ENCODE measurements at places on chromosomes 2 and 18.

DNA sequence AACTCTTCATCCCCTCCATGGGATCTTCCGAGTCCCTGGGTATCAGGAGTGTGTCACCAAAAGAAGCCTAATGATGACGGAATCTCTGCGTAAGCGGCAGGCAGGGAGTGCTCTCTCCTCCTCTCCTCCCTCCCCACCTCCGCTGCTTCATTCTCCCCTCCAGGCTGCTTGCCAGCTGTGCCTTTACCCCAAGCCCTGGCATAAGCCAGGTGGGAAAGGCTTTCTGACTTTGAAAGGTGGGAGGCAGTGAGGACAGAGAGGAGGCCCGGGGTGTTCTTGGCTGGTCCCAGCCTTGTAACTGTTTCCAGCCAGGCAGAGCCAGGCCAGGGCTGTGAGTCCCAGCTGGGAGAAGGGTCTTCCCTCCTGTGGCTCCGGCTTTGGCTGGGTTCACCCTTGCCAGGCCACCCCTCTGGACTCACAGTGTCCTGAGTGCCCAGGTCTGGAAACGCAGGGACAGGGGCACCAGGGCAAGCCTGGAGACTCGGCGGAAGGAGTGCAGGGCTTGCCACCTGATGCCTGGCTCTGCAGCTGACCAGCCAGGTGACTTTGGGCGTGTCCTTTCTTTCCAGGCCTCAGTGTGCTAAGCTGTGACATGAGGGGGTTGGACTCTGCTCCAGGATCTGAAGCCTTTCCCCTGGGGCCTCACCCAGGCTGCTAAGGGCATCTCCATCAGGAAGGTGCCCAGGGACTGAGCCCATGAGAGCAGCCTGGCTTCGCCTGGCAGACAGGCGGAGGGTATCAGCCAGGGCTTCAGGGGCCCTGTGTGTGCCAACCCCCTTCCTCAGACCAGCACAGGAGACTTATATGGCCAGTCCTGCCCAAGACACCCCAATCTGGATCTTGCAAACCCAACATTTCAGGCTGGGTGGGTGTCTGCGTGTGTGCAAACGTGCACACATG, 32.7 kb upstream of the HPCAL1 start:
- DNase-seq = no peak

DNA sequence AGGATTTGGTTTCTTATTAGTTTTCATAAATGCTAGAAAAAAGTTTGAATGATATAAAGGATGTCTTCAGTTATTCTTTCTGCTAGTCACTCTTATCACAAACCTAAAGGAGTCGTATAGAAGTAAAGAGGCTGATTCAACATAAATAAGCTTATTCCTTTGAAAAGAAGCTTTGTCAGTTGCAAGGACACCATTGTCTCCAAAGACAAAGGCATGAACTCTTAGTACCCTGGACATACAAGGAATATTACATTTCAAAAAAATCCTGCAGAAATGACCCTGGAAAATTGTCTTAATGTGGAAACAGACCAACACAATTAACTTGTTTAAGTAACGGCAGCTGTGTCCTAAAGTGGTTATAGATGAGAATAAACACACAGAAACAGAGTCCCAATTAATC, 528.0 kb downstream of the CPS1 start:
- DNase-seq = peak; percentile 29

DNA sequence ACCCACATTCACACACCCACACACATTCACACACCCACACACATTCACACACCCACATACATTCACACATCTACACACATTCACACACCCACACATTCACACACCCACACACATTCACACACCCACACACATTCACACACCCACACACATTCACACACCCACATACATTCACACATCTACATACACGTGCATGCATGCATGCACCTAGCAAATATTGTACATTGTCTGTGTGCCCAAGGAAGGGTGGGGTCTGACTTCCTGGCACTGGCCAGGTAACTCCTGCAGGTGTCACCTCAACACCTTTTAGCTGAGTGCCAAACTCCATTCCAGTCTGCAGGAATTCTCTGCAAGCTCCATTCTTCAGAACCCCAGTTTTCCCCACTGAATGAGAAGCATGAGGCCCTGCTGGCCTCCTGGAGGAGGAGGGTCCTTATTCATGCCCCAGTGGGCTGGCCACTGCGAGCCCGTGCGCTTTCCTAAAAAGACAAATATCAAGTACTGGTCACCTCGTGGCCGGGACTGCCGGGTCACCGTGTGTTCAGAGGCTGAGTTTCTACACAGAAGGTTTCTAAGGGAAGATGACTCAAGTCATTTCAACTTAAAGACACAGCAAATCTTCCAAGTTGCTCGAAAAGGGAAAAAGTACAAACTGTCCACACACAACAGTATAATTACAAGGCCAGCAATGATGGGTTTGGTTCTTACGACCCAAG, 131.5 kb downstream of the HDAC4 start:
- no peak for DNase-seq

GRCh38 chr2:190646780-190647522, 1.9 kb upstream of the NAB1 start:
- DNase-seq = no peak

DNA sequence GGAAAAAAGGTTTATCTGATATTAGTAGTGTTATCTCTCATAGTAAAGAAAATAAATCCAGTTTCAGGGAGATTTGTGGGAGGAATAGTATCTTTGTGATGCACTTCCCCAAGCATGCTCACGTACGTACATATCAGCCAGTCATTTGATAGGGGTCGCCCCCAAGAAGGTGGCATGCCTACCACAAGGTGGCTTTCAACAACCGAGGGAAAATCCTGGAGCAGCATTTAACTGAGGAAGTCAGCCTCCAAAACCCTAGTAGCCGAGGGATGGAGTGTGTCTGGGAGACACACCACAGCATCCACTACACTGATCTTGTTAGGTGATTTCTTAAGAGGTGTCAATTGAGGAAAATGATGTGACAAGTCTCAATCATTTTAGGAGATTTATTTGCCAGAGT, 623.9 kb downstream of the NYAP2 start:
- DNase-seq = no peak

DNA sequence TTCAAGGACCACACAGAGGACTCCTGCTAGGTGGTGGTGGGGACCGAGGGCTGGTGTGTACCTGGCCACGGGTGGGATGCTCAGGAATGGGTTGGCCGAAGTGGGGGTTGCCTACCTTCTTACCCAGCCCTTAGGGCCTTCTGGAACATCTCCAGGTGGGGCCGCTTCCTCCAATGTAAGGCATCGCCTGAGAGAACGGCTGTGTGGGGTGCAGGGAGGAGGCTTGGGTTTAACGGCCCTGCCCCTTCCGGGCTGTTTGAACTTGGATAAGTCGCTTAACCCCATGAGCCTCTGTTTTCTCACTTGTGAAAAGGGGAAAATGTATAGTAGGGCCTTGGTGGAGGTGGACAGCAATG, 35.0 kb downstream of the EMILIN2 start:
- DNase-seq = no peak

GRCh38 chr2:20025065-20025786, 12.8 kb upstream of the MATN3 start:
- no peak for DNase-seq

DNA sequence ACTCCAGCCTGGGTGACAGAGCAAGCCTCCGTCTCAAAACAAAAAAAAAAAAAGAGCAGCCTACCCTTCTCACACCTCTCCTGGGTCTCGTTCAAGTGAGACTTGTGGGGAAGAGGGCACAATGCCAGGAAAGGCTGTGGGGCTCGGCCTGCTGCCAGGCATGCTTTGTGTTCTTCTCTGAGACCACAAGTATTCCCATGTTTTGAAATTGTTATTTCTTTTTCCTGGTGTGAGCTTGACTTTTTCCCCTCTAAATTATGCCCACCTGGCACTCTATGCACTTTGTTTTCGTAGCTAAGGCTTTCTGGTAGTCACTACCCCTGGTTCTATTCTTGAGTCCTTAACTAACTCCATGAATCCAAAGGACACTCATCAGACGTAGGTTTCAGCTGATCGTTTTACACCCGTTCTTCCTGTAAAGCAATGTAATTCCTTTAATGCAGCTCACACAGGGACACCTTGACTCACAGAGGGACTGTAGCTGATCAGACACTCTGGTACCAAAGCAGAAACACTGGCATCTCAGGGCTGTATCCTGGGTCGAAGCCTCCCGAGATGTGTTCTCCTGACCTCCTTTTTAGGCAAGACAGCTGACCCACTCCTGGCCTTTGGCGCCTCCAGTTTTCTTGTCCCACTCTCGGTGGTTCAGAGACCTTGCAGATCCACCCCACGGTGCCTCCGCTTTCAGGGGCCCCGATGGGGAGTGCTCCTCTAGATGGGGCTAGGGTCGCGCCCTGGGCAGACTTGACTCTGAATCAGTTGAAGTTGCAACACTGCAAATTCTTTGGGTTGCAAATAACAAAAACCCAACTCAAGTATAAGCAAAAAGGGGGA, 193.3 kb upstream of the AGAP1 start:
- peak; percentile 85 for DNase-seq

DNA sequence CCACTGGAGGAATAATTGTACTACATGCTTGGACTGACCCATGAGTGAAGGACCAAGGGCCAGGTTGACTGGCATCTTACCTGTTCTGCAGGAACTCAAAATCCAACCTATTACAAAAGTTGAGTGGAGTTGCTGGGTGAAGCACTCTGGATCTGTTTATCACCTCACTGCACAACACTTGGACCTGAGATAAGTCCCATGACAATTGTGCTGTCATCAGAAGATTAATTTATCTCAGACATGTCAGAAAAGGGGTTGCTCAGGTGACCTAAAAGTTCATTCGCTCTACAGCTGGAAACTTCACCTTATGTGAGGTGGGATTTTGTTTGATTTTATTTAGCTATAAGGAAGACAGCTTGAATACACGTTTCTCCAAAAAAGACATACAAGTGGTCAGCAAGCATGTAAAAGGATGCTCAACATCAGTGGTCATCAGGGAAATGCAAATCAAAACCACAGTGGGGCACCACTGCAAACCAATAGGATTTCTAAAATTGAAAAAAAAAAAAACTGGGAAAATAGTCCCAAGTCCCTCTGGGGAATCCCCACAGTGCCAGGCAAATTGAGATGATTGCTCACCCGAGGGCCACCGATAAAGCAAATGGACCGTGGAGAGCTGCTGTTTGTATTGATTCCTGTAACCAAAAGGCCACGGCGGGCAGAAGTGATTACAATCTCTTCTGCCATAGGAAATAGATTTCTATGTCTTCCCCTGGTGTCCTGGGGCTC, 65.8 kb upstream of the SLC35F5 start:
- no peak for DNase-seq

DNA sequence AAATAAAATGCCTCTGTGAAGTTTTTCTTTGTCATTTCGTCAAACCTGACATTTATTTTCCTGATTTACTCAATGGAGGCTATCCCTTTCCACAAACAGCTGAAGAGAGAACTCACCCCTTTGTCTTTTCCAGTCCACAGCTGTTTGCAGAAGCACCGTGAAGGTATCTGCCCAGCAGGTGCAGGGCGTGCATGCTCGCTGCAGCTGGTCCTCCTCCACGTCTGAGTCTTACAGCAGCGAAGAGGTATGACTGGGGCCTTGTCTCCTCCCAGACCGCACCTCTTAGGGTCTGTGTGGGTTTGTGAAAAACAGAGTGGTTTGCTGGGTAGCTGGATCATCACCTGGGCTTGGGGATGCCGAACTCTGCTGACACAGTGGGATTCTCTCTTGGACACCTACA, 9.7 kb downstream of the SPP2 start:
- DNase-seq = no peak

DNA sequence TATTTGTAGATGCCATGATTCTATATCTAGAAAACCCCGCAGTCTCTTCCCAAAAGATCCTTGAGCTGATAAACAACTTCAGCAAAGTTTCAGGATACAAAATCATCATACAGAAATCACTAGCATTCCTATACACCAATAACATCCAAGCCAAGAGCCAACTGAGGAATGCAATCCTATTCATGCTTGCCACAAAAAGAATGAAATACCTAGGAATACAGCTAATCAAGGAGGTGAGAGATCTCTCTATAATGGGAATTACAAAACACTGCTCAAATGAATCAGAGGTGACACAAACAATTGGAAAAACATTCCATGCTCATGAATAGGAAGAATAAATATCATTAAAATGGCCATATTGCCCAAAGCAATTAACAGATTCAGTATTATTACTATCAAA, 551.4 kb upstream of the SLC39A10 start:
- DNase-seq = no peak

DNA sequence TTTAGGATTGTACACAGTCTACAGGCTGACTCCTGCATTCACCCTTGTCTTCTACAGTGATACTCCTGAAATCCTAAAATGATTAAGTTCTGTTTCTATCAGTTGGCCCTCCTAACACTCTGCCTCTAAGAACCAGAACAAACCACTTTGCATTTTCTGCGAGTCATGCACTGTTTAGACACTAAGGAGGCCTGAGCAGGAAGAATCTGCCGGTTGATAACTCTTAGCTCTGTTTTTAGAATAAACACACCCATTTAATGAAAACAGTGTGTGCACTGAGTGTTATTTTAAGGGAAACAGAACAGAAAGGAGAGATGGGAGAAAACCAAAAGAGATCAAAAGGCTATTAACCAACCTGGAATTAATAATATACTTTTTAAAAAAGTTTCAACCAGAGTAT, 22.9 kb upstream of the SSB start:
- no peak for DNase-seq

GRCh38 chr2:233369897-233370685, 15.8 kb downstream of the DGKD start:
- DNase-seq = no peak

DNA sequence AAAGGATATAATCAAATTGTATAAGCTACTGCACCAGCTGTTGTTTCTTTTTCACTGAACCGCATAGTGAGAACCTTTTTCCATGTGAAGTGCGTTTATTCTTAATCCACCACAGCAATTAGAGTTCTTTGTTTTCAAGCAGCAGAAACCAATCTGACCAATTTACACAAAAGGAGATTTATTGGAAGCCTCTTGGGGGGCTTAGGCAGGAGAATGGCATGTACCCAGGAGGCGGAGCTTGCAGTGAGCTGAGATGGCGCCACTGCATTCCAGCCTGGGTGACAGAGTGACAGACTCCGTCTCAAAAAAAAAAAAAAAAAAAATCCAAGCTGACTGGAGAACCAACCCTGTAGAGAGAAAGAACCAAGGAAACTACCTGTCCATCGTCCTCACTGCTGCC, 10.0 kb downstream of the ADNP2 start:
- no peak for DNase-seq

- no peak for DNase-seq
Measured at GRCh38 chr2:66563473-66563872, 128.5 kb downstream of the MEIS1 start.

DNA sequence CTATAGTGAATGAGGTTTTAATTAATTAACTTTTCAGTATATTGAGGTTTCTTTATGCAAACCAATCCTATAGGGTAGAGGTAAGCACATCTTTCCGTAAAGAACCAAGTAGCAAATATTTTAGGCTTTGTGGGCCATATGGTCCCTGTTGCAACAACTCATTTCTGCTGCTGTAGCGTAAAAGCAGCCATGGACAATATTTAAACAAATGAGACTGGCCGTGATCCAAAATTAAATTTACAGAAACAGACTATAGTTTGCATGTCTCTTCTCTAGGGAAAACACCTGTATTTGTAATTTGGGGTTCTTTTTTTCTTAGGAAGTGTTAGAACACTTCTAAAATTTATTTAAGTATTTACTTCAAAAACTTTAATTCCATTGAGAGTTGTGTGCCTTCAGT, 104.3 kb downstream of the KYNU start:
- no peak for DNase-seq
